Kidney tubule cell (primary cell): ENCODE measurements at places on chromosomes 12 and 14.

GRCh38 chr12:132393245-132393795, 63.9 kb upstream of the GALNT9 start:
- DNase-seq, result peak; percentile 50

GRCh38 chr12:128190614-128191013, 76.4 kb upstream of the TMEM132C start:
- no peak for DNase-seq

DNA sequence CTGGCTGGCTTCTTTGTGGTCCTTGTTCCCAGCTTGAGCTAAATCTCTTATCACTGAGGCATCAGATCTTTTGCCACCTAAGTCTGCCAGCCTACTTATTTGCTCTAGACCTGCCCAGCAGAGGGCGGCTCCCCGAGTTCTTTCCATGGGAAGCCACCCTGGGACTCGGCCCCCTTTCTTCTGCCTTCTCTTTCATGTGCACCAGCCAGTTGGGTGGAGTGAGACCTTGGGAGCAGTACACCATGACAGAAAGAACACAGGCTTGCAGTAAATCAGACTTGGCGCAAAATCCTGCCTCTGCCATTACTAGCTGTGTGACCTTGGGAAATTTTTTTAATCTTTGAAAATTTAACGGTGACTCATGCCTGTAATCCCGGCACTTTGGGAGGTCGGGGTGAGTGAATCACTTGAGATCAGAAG, 7.4 kb downstream of the SMAGP start:
- DNase-seq, result peak; percentile 70

- DNase-seq, result peak; percentile 37
These were observed 2.4 kb upstream of the WIF1 start for GRCh38 chr12:65123435-65124063.
